ENCODE measurements at places on chromosomes 4 and X.

- DNase-seq = no peak
Measured at GRCh38 chr4:25862411-25863346, at the start of gene SEL1L3. TSS of gene SEL1L3 (minus strand) at chr4:25862988. CDS start at chr4:25862836, 152 bp downstream.

- DNase-seq = no peak
Measured at GRCh38 chr4:89420507-89420906, 112.9 kb upstream of the GPRIN3 start.

- DNase-seq = no peak
Measured at GRCh38 chr4:7429601-7430078, 5.1 kb downstream of the PSAPL1 start.

DNA sequence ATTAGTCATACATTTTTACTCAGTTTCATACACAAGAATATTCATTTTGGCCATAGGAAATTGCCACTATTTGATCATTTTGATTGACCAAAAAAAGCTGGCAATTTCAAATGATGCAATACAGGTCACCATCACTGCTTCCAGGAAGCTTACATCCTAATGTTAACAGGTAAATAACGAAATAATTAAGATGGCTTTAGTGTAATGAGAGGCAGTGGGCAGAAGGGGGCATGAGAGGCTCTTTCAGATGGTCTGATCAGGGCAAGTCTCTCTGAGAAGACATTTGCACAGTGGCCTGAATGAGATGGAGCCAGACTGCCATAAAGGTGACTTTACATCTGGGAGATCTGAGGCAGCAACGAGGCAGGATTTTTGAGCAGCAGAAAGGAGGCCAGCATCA, 170.7 kb downstream of the SLIT2 start:
- DNase-seq = peak; percentile 60

DNA sequence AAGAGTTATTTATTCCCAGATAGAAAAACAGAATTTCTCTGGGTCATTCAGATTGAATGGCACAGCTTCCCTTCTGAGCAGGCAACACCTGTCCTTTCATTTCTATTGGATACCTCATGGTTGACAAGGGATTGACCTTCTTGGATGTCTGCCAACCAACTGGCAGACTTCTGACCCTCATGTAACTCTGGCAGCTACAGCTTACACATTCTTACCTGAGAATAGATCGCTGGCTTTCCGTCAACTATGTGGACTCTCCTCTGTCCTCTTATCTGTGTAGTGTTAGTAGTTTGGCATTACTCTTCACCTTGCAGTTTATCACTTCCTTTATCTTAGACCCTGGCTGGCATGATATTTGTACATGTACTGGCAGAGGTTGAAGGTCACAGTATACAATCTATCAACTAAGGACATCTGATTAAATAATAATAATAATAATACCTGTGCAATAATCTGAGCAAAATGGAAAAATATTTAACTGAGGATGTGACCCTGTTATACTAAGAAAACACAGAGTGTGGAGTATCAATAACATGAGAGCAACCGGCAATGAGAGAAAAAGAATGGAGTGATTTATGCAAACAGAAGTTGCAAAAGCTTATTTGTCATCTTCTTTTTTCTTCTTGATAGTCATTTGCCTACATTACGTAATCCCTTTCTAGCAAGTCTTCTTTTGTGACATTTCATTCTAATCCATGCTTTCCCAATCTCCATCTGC, 1118.2 kb downstream of the ARAP2 start:
- no peak for DNase-seq

GRCh38 chrX:95350774-95351488, 1333.7 kb upstream of the DIAPH2 start:
- DNase-seq = no peak

- DNase-seq = no peak
Measured at GRCh38 chr4:36159208-36159607, 85.1 kb downstream of the ARAP2 start.

DNA sequence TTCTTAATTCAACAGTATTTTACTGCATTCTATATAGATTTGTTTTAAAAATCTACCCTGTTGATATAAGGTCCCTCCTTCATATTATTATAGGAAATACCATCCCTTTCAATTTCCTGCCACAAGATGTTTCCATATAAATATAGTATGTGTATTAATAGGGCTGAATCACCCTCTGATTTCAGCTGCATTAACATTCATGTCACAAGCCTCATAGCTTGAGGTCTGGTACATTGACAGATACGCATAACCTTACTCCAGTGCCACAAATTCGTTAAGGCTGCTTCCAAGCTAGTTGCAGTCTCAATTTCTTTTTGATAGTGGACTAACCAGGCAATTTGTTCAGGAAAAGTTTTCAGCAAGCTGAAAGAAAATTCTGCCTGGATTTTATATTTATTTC, 128.4 kb downstream of the KLHL34 start:
- no peak for DNase-seq

- no peak for DNase-seq
Measured at GRCh38 chr4:137768881-137769280, 236.6 kb upstream of the PCDH18 start.

GRCh38 chr4:90306810-90307209, 179.6 kb downstream of the CCSER1 start:
- DNase-seq = no peak

DNA sequence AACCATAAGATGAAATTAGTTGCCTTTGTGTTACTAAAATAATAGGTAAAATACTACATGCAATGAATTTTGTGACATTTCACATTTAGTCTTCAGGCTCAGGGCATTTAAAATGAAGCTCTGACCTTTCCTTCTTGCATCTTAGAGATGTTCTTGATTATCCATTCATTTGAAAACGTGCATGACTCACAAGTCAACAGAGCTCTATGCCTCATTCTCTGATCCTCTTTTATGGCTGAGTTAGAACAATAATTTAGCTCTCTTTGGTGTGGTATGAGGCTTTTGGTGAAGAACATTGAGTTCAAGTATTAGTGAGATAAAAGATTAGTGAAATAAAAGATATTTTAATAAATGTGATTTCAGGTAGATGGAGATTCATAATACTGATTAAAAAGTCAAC, 66.5 kb downstream of the TIGD2 start:
- DNase-seq = no peak
